Epithelial cell of umbilical artery (primary cell): ENCODE measurements at places on chromosomes 4 and X. TPM values are rescaled to one million over a fixed set of nuclear protein-coding genes. Genes with fewer than 3 reads are reported as not detected.

Gene HS3ST1
- total RNA-seq = under 0.01 TPM in 2 replicates

Gene TCEAL2
- not detected in 2 replicates for total RNA-seq

Gene SMIM10L2A
- total RNA-seq = 0.30 and 0.32 TPM in 2 replicates

Gene ABCD1
- total RNA-seq = 10.7 and 10.9 TPM in 2 replicates

Gene FATE1
- total RNA-seq = not detected in 2 replicates

Gene CPLX1
- not detected in 2 replicates for total RNA-seq

Gene BANK1
- total RNA-seq = under 0.01 TPM in 1 of 2 replicates, not detected in the other

Gene NUDT11
- 5.6 and 11.0 TPM in 2 replicates for total RNA-seq

Gene HTR2C
- not detected in 2 replicates for total RNA-seq

Gene DMD
- 4.5 and 8.8 TPM in 2 replicates for total RNA-seq

Gene DAPP1
- not detected in 2 replicates for total RNA-seq

Gene EFHC2
- total RNA-seq = not detected in 2 replicates

Gene TCEAL7
- 5.5 and 18.4 TPM in 2 replicates for total RNA-seq

Gene CD40LG
- not detected in 2 replicates for total RNA-seq

Gene CDX4
- total RNA-seq = not detected in 2 replicates

Gene HNRNPDL
- total RNA-seq = 124 and 250 TPM in 2 replicates

Gene TMPRSS11D
- not detected in 2 replicates for total RNA-seq

Gene PRRG3
- not detected in 2 replicates for total RNA-seq

Gene TRIM2
- 10.1 and 12.0 TPM in 2 replicates for total RNA-seq

Gene IL9R
- 0.15 TPM in 1 of 2 replicates, not detected in the other for total RNA-seq

Gene PLK4
- total RNA-seq = 15.6 and 21.1 TPM in 2 replicates

Gene CTAG1B
- not detected in 2 replicates for total RNA-seq

Gene NUDT10
- total RNA-seq = 0.46 and 1.6 TPM in 2 replicates

Gene ZDHHC9
- total RNA-seq = 10.7 and 12.6 TPM in 2 replicates

Gene TCEAL6
- total RNA-seq = not detected in 2 replicates

Gene PGAM4
- not detected in 2 replicates for total RNA-seq

Gene EOLA2
- total RNA-seq = 12.8 and 24.0 TPM in 2 replicates

Gene ODAPH
- total RNA-seq = under 0.01 TPM in 1 of 2 replicates, not detected in the other

Gene EBP
- total RNA-seq = 110 and 155 TPM in 2 replicates

Gene CXCL6
- 0.65 and 6.4 TPM in 2 replicates for total RNA-seq
